Progenitor cell of endocrine pancreas (in vitro differentiated cells): ENCODE measurements at places on chromosomes 5 and 9. TPM values are rescaled to one million over a fixed set of nuclear protein-coding genes. Genes with fewer than 3 reads are reported as not detected.

ACOT12 gene
- not detected in 2 replicates for total RNA-seq

GRCh38 chr5:69046375-69046957 lies 47.3 kb upstream of the SLC30A5 start:
- no peak for DNase-seq

DNA sequence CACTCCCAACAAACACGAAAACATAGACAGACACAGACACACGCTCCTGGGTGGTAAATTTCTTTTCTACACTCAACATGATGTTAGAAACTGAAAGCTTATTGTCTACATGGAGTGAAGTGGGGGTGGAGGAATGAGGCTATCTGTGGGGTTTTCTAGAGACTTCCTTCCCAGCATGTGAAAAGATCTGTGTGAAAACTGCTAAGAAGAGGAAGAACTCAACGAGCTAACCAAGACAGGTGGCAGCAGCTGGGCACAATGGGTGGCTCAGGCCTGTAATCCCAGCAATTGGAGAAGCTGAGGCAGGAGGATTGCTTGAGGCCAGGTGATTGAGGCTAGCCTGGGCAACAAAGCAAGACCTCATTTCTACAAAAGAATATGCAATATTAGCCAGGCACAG lies 7.6 kb downstream of the FYB1 start:
- no peak for DNase-seq

GRCh38 chr5:143393524-143393923 lies 10.0 kb downstream of the NR3C1 start:
- no peak for DNase-seq

GFI1B gene
- total RNA-seq = 0.12 TPM in 1 of 2 replicates, not detected in the other

CAMSAP1 gene
- total RNA-seq = 80.6 and 82.2 TPM in 2 replicates

DNA sequence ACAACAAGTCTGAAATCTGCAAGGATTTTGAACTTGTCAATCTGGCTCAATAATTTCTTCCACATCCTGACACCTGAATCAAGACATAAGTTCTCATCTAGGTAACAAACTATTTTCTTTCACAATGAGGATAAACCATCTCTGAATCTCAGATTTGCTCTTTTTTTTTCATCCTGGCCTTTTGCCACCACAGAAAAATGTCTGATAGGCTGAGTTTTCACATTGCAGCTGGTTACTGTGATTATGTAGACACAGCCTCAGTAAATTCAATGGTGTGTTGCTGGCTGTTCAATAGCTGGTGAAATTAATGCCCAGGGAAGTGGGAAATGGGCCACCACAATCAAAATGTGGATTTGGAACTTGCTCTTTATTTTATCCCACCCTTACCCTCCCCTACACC lies 2.8 kb upstream of the ADRA1B start:
- no peak for DNase-seq
